ENCODE measurements at places on chromosomes 6 and 20.

DNA sequence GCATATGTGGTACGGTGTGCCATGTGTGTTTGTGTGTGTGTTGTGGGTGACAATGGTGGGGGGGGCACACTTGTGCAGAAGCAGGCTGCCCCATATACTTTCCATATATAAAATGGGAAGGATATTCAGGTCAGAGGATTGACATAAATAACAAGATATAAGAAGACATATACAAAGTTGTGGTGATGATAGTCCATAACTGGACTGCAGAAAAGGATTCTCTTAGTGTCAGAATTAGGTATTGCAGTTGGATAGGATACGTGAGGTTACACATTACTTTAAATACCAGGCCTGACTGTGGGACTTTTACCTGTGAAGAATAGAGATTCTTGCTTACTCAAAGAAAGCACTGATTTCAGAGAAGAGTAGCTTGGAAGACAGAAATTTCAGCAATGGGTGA, 1260.3 kb downstream of the EPHA7 start:
- no peak for DNase-seq

DNA sequence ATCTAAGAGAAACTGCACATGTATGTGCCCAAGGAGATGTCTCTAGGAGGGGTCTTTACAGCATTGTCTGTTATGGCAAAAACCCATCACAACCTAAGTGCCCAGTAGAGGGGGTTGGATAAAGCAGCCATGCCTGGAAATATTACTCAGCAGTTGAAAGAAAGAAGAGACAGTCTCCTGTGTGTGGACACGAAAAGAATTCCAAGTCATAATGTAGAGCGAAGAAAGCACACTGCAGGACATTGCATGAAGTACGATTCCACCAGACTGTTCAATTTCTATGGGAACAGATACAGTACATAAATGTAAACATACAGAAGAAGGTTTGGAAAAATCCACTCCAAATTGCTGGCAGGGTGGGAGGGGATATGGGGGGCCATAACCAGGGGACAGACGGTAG, 7.3 kb upstream of the TGM2 start:
- no peak for DNase-seq

DNA sequence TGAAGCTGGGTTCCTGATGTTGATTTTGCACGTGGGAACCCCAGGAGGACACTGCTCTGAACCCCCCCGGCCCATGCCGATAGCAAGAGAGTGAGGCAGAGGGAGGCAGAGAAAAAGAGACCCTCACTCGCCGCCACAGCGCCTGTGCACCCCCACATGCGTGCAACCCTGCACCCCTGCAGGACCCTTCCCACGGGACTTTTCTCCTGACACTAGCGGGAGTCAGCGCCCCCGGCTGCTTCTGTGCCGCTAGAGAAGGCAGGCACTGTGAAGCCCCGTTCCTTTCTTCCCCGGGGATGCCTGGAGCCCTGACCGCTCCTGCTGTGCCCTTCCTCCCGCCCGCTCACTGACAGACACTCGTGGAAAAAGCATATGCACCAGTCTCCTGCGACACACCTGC, 67.4 kb downstream of the GMPR start:
- DNase-seq: no peak

DNA sequence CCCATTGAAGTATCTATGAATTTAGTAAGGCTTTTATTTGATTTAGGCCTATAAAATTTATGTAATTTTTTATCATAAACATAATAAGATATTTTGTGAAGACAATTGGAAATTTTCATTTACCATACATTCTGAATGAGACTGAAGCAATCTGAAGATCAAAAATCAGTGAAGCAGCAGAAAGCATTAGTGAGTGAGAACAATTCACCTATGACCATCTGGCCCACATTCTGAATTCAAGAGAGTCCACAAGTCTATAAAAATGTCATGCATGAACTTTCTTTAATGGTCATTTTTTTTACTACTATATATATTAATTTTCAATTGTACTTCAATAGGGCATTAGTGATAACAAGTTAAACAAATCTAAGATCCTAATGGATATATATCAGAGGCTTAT, 1026.6 kb upstream of the MAP3K7 start:
- DNase-seq: no peak

GRCh38 chr20:9490161-9490560, 24.2 kb upstream of the LAMP5 start:
- DNase-seq: no peak

- DNase-seq: no peak
Measured at GRCh38 chr6:4903751-4904370, 100.0 kb downstream of the RPP40 start.

DNA sequence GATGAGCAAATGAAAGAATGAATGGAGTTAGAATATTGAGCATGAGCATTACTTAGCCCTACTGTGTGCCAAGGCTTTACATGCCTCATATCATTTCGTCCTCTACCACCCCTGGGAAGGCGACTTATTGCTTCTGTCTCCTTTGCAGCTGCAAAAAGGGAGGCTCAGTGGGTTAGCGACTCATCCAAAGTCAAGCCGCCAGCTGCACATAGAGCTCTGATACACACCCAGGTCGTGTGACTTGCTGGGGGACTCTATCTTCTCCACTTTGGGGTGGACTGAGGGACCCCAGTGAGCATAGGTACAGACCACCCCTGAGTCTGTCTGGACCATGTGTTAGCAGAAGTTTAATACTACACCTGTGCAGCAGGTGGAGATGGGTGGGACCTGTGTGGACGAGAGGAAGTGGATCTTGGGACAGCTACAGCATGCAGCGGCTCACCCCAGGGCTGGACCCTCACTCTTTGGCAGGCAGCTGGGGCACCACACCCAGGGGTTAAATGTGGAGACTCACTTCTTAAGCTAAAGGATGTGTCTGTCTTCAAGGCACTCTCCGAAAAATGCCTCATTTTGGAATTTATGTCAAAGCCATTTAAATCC, 36.2 kb upstream of the ANGPT4 start:
- DNase-seq: no peak

- DNase-seq: no peak
Measured at GRCh38 chr6:3336066-3336786, 77.5 kb downstream of the PSMG4 start.

GRCh38 chr6:110609101-110609500, 132.7 kb upstream of the SLC22A16 start:
- no peak for DNase-seq

- DNase-seq: no peak
Measured at GRCh38 chr6:105595829-105596228, 192.9 kb upstream of the PREP start.

- no peak for DNase-seq
Measured at GRCh38 chr20:62165762-62166399, 16.9 kb upstream of the MTG2 start.

Data from iPS DF 6.9 (cell line).